Articular chondrocyte of knee joint (primary cell): ENCODE measurements at places on chromosomes 7 and 10. TPM values are rescaled to one million over a fixed set of nuclear protein-coding genes. Genes with fewer than 3 reads are reported as not detected.

The STRIP2 gene
- 16.9 and 20.4 TPM in 2 replicates for total RNA-seq

The PIP gene
- total RNA-seq = not detected in 2 replicates

The SLC13A1 gene
- not detected in 2 replicates for total RNA-seq

The GIMAP8 gene
- 0.11 TPM in 1 of 2 replicates, not detected in the other for total RNA-seq

The SPDYE9 gene
- under 0.01 TPM in 1 of 2 replicates, not detected in the other for total RNA-seq

The MOGAT3 gene
- not detected in 2 replicates for total RNA-seq

The CNTNAP2 gene
- 0.11 TPM in 1 of 2 replicates, not detected in the other for total RNA-seq

The PNLIPRP3 gene
- total RNA-seq = not detected in 2 replicates

The VGF gene
- total RNA-seq = 0.11 TPM in 1 of 2 replicates, not detected in the other

The ZNF716 gene
- total RNA-seq = not detected in 2 replicates

The AKR1D1 gene
- not detected in 2 replicates for total RNA-seq

The CRYGN gene
- total RNA-seq = 0.76 and 0.78 TPM in 2 replicates
